ENCODE measurements at places on chromosomes 3 and 15.

DNA sequence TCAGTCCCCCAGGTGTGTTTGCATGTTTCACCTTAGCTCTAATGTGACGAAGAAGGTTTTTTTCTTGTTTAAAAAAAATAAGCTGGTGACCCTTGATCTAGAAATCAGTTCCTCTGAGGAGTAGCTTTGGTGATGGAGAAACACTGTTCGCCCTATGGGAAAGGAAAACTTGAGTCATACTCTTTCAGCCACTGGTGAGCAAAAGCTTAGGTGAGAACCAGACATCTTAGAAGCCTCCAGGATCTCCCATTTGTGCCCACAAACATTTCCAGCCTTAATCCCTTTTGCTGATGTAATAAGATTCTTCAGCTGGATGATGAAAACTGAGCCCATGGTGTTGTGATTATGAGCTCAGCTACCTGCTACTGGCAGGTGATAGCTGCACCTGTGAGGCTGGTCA, 37.8 kb downstream of the SLC27A2 start:
- DNase-seq: no peak

- DNase-seq: no peak
Observed at GRCh38 chr15:29920515-29920914, 98.2 kb upstream of the TJP1 start.

DNA sequence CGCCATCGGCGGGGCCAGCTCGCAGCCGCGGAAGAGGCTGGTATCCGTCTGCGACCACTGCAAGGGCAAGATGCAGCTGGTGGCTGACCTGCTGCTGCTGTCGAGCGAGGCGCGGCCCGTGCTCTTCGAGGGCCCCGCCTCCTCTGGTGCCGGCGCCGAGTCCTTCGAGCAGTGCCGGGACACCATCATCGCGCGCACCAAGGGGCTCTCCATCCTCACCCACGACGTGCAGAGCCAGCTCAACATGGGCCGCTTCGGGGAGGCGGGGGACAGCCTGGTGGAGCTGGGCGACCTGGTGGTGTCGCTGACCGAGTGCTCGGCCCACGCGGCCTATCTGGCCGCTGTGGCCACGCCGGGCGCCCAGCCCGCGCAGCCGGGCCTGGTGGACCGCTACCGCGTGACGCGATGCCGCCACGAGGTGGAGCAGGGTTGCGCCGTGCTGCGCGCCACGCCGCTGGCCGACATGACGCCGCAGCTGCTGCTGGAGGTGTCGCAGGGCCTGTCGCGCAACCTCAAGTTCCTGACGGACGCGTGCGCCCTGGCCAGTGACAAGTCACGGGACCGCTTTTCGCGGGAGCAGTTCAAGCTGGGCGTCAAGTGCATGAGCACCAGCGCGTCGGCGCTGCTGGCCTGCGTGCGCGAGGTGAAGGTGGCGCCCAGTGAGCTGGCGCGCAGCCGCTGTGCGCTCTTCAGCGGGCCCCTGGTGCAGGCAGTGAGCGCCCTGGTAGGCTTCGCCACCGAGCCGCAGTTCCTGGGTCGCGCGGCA, 1.8 kb downstream of the TLNRD1 start:
- DNase-seq: peak; percentile 56

GRCh38 chr3:78079514-78079913, 1039.6 kb downstream of the ROBO2 start:
- no peak for DNase-seq

GRCh38 chr3:39879581-39879980, 70.2 kb downstream of the MYRIP start:
- no peak for DNase-seq

DNA sequence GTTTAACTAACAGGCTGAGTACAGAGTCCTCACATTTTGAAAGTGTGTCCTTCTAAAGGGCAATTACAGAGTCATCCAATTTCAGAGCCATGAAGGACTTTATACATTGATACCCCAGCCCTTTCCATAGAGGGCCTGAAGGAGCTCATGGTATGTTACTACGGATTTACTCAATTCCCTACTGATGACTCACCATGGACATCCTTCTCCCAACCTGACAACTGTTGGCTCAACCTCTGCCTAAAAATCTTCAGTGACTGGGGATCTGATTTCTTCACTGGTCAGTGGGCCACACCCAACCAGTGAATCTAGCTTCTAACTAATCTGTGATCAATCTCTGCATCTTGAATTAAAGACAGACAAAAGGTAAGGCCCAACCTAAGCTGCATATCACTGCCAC, 963.4 kb upstream of the CFAP20DC start:
- no peak for DNase-seq

GRCh38 chr3:15050405-15051092, 14.6 kb downstream of the MRPS25 start:
- DNase-seq: no peak

GRCh38 chr3:67048067-67048714, 50.1 kb downstream of the KBTBD8 start:
- DNase-seq: no peak

DNA sequence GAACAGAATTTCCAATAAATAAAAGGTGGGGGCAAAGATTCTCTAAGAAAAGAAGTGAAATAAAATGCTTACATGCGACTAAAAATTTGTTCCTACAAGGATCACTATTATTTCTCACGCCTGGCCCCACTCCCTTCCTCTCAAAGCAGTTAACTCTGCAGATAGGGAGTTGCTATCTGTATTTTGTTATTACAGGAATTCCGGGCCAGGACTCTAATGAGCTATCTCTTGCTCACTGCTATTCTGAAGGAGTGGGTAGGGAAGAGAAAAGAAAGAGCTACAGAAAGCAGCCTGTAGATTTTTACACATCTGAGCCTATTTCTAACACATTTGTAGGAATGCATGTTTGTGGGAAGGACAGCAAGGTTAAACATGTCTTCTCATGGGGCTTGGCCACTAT, 140.4 kb downstream of the PCCB start:
- no peak for DNase-seq

DNA sequence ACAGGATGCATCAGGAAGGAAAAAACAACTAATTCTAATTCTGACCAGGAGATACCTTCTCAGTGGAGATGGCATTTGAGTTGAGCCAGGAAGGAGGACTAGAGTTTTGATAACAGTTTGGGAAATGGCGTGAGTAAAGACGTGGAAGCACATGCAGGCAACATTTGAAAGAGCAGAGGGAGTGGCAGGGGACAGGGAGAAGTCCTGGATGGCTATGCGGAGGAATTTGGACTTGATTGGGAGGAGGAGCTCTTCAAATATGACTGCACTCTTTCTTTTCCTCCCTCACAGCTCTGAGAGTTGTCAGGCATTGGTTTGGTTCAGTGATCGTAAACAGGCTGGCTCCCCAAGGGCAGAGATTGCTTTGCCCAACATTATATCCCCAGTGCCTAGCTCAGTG, 84.0 kb upstream of the LIMD1 start:
- DNase-seq: no peak

- DNase-seq: no peak
Observed at GRCh38 chr3:71779674-71780377, 5.1 kb downstream of the PROK2 start.

DNA sequence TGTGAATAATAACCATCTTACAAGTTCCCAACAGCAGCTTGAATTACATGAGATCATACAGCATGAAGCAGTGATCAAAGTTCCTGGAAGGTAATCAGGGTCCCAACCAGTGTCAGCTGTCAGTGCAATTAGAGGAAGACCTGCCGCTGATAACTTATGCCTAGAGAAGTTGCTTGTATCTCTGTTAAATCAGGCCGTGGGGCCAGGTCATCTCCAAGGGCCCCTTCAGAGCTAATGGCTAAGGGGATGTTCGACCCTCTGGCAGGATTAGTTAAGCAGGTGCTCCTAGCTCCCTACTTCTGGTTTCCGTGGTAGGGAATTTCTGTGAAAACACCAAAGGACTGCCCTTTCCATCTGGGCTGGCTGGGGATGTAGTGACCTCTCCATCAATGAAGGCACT, 251.0 kb downstream of the FAM43A start:
- no peak for DNase-seq

DNA sequence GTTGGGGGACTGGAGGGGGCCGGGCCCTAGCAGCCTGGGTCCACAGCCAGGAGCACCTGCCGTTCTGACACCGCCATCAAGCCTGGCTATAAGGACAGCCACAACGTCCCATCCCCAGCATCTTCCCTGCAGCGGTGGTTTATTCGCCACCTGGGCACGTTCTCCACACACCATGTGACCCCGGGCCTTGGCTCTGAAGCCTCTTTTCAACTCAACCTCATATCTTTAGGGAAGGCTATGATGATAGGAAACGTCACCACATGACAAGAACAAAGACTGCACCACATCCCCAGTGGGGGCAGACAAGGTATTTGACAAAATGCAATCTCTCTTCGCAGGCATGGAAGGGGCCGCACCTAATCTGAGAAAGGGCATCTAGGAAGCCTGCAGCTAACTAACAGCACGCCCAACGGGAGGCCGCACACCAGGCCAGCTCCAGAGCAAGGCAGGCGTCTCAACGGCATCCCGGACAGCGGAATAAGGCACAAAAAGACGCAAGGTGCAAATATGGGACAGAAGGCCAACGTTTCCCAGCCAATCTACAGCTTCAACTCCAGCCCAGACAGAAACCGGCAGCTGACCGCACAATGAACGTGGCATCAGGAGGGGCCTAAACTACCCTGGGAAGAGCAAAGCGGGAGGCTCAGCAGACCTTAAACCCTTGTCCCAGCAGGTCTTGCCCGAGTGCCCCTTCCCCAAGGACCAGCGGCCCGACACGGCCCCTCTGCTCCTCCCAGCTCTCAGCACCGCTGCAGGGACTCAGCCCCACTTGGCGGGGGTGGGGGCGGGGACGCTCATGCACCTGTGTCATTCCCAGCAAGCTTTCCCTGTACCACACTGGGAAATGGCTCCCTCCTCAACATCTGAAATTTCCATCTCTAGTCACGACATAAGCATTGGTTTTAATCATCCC, 41.9 kb downstream of the NIPA2 start:
- no peak for DNase-seq

- DNase-seq: no peak
Observed at GRCh38 chr15:85795337-85796305, 896 bp upstream of the KLHL25 start.

DNA sequence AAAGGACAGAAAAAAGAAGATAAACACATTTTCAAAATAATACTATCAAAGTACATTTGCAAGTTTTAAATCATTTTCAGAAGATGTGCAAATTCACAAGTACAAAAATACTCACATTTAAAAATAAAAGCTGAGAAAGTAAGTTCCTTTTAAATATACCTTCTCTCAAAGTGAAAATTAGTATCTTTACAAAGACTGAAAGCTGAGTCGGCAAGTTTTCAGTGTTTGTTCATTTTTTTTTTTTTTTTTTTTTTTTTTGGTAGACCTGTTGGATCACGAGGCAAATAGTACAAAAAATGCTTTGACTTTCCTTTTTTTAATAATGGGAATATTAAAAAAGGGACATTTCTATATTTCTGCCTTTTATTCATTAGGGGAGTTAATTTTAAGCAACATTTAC, 317.8 kb downstream of the LSAMP start:
- no peak for DNase-seq

DNA sequence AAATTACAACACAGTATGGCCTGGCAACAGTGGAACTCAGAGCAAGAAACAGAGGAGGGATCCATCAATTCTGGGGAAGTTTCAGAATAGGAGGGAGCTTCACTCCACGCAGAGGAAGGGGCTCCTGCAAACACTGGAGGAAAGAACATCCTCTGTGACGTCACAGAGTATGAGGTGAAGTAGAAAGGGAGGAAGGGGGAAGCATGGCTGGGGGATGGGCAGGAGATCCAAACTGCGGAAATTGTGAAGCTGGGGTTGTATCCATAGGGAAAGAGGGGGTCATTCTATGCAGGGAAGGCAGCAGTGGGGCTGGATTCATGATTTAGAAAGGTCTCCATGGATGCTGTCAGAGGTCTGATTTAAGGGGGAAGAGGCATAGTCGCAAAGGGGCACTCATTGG, 8.3 kb upstream of the SCN10A start:
- DNase-seq: no peak

DNA sequence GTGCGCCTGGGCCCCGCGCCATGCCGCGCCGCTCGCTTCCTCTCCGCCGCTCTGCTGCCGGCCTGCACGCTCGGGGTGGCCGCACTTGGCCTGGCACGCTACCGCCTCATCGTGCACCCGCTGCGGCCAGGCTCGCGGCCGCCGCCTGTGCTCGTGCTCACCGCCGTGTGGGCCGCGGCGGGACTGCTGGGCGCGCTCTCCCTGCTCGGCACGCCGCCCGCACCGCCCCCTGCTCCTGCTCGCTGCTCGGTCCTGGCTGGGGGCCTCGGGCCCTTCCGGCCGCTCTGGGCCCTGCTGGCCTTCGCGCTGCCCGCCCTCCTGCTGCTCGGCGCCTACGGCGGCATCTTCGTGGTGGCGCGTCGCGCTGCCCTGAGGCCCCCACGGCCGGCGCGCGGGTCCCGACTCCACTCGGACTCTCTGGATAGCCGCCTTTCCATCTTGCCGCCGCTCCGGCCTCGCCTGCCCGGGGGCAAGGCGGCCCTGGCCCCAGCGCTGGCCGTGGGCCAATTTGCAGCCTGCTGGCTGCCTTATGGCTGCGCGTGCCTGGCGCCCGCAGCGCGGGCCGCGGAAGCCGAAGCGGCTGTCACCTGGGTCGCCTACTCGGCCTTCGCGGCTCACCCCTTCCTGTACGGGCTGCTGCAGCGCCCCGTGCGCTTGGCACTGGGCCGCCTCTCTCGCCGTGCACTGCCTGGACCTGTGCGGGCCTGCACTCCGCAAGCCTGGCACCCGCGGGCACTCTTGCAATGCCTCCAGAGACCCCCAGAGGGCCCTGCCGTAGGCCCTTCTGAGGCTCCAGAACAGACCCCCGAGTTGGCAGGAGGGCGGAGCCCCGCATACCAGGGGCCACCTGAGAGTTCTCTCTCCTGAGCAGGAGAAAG, 951 bp downstream of the GPR62 start:
- DNase-seq: peak; percentile 74

- DNase-seq: no peak
Observed at GRCh38 chr15:46301291-46301690, 666.5 kb downstream of the SQOR start.

DNA sequence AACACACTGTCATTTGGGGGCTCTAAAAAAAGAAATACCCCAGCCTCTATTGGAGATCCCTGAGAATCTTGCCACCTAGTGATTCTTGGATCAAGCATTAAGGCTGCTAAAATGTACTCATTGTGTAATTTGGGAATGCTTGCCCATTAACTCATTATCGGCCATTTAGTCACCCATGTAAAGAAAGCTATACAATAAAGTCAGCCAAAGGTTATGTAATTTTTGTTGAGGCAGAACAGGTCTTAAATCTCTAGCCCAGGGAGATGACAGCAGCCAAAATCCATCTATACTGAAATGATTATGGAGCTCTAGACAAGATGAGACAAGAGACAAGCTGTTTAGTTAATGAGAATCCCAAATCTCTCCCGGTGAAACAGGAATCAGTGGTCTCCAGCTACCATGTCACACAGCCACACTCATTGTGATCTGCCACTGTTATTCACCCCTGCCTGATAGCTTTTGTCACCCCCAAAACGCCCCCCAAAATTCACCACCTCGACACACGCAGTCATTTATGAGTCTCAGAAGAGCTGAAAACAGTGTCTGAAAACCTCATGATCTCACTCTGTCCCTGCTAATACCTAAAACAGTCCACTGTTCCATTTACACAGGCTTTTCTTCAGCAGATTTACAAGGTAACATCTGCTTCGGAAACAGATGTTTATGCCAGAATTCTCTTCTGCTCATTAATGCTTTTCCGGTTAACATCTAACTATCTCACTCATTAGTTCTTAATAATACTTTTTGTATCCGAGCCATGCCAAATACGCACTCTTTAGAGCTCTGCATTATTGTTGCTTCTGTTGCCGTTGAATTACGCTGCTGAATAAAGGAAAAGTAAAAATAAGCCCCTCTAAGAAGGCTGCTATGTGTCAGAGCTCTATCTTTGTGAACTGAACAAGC, 138.5 kb downstream of the RORA start:
- DNase-seq: no peak

- no peak for DNase-seq
Observed at GRCh38 chr15:90823455-90823974, 44.9 kb upstream of the FURIN start.
